ENCODE measurements at places on chromosomes 12 and 14.

DNA sequence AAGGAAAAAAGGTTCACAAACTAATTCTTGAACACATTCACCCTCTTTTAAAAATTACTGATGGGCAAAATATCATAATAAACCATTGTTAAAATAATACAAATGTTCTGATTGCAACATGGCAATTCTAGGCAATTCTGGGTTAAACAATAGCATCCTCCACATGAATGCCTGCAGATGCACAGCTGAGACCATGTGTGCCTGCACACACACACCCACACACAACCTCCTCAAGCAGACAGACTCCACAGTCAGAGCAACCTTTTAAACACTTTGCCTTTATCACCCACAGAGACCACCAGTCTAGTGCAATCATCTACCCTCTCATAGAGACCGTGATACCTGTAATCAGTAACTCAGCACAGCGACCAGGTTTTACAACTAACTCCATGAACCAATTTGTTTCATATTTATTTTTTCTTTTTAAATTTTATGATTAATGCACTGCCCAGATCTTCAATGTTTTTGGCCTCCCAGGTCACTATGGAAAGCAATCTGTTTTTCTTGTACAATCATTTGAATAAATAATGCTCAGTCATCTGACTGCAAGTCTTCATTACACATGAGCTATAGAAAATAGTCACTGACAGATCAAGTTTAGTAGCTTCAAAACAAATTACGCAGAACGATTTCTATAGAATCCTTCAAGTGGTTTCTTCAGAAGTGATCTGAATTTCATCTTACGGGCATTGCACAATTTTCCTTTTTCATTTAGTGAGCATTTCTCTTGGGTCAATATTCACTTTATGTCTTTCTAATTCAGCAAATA, 105.8 kb downstream of the PRKD1 start:
- DNase-seq: no peak

DNA sequence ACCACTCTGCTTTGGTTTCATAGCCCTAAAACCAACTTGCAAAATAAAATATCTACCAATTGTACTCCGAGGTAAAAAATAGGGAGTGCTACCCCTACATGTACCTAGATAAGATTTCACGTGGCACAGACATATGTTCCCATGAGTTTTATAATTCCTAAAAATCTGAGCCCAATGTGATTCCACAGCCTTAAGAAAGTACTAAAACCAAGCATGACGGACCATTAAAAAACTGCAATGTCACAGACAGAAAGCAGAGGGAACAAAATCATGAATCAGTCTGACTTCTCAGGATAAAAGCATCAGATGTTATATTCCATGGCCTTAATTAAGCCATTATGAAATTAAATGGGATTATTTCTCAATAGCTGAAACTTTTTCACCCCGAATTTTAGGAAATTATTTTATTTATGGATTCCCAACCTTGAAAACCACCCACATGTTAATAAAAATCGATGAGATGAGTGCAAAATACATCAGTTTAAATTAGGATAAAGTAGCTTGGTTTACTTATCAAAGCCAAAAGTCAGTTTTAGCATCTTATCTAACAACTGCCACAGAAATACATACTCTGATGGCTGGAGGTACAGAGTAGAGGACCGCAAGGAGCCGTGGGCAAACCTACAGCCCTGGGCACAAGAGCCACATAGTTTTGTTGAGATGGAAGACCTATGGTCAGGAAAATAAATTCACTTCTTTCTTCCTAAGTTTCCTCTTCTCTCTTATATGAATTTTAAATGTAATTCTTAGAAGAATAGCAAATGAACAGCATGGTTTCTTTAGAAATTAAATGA, 4.5 kb downstream of the ITPR2 start:
- DNase-seq: no peak

- no peak for DNase-seq
Observed at GRCh38 chr12:71135812-71136176, 22.0 kb downstream of the TSPAN8 start.

GRCh38 chr12:56521590-56522371, at the start of gene RBMS2:
Gene RBMS2 (plus strand): TSS chr12:56521820. CDS start chr12:56522024, 204 bp downstream.
- DNase-seq: peak; percentile 70

DNA sequence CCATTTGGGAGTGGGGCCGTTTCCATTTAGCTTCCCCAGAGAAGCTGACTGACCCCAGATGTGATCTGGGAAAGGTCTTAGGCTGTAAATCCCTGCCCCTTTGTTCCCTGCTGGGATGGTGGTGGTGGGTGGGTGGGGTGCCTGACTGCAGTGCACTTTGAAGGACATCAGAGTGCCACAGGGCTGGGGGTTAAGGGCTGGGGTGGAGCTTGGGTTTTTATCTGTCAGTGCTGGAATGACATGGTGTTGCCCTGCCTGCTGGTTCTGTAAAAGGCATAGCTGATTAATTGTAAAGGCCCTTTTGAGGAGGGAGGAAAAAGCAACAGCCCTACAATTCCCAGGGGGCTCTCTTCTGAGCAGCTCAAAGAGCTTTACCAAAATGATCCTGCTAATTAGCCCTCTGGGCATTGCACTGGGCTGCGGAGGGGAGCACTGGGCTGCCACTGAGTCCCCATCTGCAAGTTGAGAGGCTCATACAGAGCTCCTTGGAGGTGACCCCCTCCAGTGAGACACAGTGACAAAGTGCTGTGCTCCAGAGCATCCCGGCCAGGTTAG, 21.1 kb downstream of the PLEKHG3 start:
- peak; percentile 56 for DNase-seq

DNA sequence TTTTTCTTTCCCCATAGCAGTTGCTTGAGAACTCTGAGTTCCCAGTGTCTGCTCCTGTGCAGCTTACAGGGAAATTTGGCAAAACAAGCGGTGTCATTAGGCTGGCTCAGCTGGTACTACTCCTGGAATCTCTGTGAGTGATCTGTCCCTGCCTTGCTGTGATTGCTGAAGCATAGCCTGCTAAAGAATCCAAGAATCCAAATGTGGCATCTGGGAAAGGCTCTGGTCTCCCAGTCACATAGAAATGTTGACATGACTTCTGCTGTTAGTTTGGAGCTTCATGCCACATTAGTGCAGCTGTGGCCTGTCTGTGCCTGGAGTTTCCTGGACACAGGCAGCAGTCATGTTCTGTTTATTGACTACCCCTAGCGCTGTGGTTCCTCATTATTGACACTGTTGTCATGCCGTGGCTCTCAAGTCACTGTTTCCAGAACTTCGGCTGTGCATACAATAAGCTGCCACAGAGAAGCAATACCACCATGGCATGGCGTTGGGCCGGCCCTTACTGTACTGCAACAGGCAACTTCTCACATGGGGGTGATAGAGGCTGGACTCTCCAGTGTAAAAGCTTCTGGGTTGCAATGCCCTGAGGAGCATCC, 166.8 kb downstream of the MYRFL start:
- DNase-seq: no peak

- no peak for DNase-seq
Observed at GRCh38 chr12:90833228-90833627, 121.7 kb downstream of the CCER1 start.

DNA sequence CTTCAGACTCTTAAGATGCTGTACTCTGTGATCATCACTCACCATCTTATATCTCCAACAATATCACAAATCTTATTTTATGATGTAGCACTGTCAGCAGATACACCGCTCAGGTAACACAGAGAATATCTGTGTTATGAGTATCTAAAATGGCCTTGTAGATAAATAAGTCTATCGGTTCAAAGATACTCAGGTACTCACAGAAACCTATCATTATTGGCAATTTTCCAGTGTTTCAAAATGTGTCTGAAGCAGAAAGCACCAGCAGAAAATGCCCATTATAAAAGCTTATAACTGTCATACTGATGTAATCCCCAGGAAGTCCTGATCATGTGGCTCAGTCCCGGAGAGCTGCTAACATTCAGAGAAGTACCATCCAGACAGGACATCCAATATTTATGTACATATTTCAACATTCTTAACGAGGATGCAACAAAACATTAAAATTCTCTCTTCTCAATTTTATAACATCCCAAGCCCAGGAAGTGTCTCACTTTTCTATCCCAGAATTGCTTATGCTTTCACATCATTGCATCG, 190.7 kb upstream of the LMNTD1 start:
- DNase-seq: peak; percentile 11

DNA sequence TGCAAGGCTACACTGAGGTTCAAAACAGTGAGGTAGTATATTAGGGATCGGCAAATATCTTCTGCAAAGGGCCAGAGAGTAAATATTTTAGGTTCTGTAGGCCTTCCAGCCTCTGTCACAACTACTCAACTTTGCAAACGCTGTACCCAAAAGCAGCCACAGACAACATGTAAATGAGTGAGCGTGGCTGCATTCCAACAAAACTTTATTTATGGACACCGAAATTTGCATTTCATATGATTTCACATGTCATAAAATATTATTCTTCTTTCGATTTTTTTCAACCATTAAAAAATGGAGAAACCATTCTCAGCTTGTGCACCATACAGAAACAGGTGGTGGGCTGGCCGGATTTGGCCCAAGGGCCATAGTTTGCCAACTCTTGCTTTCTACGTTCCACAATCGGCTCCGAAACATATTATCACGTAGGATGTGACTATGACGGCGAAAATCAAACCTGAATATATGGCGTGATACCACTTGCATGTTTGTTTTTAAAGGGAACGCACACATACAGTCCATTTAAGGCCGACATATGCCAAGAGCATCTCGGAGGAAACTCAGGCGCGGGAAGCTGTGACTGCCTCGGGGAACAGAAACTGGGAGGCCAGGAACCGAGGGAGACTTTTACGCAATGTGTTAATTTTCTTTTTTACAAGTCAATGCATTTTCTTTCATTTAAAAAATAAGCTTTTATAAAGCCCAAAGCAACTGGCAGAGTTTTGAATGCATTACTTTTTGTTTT, 7.1 kb downstream of the NCOR2 start:
- no peak for DNase-seq

- DNase-seq: no peak
Observed at GRCh38 chr14:87491816-87492215, 501.2 kb downstream of the GALC start.

DNA sequence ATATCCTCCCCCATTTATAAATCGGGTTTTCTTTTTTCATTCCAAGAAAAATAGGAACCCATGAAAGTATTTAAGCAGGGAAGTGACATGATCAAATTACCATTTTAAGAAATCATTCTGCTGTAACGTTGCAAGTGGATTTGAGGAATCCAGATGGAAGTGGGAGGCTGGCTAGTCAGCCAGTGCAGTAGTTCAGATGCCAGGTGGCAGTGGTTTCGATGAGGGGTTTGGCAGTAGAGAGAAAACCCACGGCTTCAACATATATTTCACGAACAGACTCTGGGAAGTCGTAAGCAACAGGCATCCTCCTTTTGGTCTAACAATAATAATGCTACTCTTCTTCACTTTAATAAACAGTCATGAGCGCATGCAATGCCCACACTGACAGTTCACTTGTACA, 25.0 kb downstream of the PDZRN4 start:
- no peak for DNase-seq

- no peak for DNase-seq
Observed at GRCh38 chr12:111467092-111467856, 61.6 kb downstream of the SH2B3 start.

DNA sequence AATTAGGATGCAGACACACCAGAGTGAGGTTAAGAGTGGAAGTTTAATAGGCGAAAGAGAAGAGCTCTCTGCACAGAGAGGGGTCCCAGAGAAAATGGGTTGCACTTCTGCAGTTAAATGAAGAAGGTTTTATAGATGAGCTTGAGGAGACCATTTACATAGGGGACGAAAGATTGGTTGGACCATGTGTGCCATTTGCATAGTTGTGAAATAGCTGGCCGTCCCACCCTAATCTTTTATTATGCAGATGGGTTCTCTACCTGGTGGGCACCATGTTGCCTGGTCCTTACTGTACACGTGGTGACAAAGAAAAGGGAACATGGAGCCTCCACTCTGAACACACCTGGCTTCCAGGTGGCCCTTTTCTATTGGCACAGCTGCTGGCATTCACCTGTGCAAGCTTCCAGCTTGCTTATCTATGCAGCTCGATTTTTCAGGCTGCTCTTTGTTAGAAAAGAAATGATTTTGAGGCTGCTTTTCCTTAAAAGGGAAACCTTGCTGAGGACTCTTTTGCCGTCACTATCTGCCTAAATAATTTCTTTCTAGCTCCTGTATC, 67.1 kb upstream of the SRSF5 start:
- no peak for DNase-seq

DNA sequence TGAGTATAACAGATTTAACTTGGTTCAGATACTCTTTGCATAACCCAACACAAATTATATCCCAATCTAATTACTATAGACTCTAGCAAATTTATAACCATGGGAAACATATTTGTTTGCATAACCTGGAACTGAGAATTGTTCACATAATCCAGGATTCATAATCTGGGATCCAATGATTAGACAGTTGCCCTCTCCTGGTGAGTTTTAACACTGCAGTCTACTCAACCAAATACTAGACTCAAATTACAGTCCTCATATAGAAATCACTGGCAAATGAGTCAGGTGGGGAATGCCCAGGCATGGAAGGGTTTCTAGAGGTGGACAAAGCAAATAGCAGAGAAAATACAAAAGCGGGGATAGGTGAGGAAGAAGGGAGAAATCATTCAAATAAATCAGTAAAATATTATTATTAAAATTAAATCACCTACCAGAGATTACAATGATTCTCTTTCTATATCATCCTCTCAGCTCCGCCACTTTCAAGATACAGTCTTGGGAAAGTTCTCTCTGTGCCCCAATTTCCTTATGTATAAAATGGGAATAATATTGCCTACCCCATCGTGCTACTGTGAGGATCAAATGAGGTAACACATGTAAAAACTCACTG, 9.4 kb downstream of the GCH1 start:
- peak; percentile 34 for DNase-seq

DNA sequence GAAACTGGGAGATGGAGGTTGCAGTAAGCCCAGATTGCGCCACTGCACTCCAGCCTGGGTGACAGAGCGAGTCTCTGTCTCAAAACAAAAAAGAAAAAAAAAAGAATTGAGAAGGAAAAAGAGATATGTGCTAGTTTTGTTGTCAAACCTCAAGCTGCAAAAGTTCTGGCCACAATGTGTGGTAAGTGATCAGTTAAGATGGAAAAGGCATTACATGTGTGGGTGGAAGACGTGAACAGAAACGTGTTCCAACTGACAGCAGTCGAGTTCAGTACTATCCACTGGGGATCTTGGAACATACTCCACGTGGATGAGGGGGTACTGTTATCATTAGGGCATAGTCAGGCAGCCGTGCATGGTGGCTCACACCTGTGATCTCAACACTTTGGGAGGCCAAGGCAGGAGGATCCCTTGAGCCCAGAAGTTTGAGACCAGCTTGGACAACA, 17.3 kb downstream of the GPR68 start:
- peak; percentile 66 for DNase-seq

- DNase-seq: no peak
Observed at GRCh38 chr12:50750366-50750765, 13.5 kb upstream of the ATF1 start.

- DNase-seq: no peak
Observed at GRCh38 chr14:86050072-86050683, 520.2 kb downstream of the FLRT2 start.

- peak; percentile 11 for DNase-seq
Observed at GRCh38 chr14:70289138-70289537, 70.3 kb downstream of the COX16 start.

- no peak for DNase-seq
Observed at GRCh38 chr12:52358575-52359350, 8.5 kb downstream of the KRT85 start.

DNA sequence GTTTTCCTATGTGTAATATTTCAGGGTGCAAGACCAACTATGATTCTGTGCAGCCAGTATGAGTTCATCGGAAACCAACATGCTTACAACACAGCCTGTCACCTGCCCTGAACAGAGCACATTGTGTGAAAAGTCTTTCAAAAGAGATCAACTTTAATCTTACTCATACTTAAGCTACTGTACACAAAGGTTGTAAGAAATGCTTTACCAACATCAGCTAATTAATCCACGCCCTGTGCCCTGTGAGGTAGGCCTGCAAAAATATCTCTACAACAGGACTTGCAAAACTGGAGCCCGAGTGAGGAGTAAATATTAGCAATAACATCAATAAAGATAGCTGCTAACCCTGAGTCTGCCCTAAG, 15.1 kb downstream of the APPL2 start:
- no peak for DNase-seq
